ENCODE measurements at places on chromosomes 6 and 20. TPM values are rescaled to one million over a fixed set of nuclear protein-coding genes. Genes with fewer than 3 reads are reported as not detected.
A peak's percentile ranks its signal among the peaks of the same experiment; 100 is the strongest.

- DNase-seq: peak; percentile 50
Observed at GRCh38 chr6:20403766-20404640, 2.3 kb downstream of the E2F3 start.

- DNase-seq: no peak
Observed at GRCh38 chr20:20915844-20916243, 190.3 kb downstream of the LINC00237 start.

GRCh38 chr6:121791396-121792315 lies 356.2 kb downstream of the GJA1 start:
- no peak for DNase-seq

GRCh38 chr6:95352064-95352795 lies 225.1 kb upstream of the MANEA start:
- no peak for DNase-seq

- no peak for DNase-seq
Observed at GRCh38 chr20:1788044-1788443, 107.2 kb upstream of the SIRPA start.

DNA sequence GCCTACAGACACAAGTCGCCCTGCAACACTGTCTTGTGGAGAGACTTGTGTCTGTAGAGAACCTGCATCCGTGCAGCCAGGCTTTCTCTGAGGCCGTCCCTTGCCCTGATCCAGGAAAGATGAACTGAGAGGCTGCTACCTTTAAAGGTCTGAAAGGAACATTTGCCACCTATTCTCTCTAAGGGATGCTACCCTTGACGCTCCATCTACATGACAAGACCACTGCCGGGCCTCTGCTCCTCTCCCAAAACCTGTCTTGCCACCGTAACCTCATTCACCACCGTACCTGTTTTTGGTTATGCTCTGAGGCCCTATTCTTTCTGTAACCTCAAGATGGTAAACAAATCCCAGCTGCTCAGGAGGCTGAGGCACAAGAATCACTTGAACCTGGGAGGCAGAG lies 73.9 kb downstream of the FOXF2 start:
- no peak for DNase-seq

DNA sequence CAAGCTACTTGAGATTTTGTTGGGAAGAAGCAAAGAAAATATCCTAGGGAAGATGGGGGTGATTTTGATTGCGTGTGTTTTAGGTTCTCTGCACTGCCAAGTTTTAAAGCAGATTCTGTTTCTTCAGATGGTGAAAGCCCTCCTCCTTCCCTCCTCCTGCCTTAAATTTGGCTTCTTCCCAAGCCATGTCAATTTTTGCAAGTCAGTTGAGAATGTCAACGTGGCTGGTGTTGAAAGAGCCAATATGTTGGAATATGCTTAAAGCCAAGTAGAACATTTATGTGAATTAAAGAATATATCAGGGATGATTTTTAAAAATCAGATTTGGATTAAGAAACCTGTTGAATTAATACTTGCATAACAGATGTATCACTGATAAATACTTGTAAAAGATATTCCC lies 270.8 kb downstream of the ARID1B start:
- no peak for DNase-seq

The ELOVL2 gene
- 2.1 TPM for polyA plus RNA-seq

The AGER gene
- polyA plus RNA-seq: 6.7 TPM

The BYSL gene
- 36.7 TPM for polyA plus RNA-seq

The GNRH2 gene
- polyA plus RNA-seq: 0.35 TPM

The ADTRP gene
- 0.49 TPM for polyA plus RNA-seq
